ENCODE measurements at places on chromosomes 5 and 9. TPM values are rescaled to one million over a fixed set of nuclear protein-coding genes. Genes with fewer than 3 reads are reported as not detected.
A peak's percentile ranks its signal among the peaks of the same experiment; 100 is the strongest.

The WNT8A gene
- total RNA-seq: not detected

The PTGS1 gene
- total RNA-seq: 2.7 TPM

DNA sequence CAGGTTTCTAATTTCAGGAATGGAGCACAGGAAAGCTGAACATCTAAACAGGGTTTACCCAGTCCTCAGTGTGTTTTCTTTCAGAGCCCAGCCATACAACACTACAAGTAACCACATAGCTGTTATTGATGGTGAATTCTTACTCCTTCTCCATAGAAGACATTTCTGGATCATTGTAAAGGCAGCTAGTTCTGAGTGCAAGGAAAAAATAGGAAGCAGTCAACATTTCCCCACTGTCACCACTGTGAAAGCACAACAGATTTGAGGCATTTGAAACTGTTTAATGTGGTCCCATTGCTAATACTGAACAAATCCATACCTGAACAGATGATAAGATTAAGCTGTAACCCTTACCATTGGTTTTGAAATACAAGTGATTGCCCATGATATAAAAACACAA lies 145.0 kb upstream of the PCA3 start:
- DNase-seq: no peak

The AHRR gene
- 13.4 TPM for total RNA-seq

- no peak for DNase-seq
Observed at GRCh38 chr9:116576386-116576785, 110.7 kb upstream of the TRIM32 start.

The TCF7 gene
- 0.19 TPM for total RNA-seq

The SLC6A3 gene
- total RNA-seq: not detected

DNA sequence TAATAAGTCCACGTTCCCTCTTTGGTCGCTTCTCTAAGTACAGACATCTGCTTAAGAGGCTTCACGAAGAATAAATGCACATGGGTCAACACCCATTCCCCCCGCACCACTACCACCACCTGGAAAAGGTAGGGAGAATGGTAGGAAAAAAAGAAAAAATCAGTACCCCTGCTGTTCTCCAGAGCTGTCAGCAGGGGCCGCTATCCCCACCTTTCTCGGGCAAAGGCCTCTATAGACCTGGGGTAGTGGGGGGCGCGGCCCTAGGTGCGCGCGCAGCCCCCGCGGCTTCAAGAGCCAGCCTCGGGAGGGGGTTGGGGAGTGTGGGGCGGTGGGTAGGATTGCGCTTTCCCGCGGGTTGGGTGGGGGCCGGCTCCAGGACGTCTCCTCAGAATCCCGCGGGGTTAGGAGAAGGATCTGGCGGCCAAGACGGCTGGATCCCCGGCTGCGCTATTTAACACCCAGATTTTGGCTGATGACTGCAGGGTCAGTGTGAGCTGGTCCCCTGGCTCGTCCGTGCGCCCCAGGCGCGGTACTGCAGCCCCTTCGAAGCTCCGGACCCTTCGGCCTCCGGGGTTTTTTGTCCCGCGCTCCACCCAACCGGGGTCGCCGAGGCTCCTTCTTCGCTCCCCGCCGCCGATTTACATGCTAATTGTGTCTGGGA lies 1.6 kb upstream of the SEMA6A start:
- DNase-seq: peak; percentile 79

- no peak for DNase-seq
Observed at GRCh38 chr5:31116466-31117031, 76.9 kb upstream of the CDH6 start.

The PTGER4 gene
- total RNA-seq: 23.5 TPM

GRCh38 chr9:101629636-101630035 lies 34.9 kb upstream of the PPP3R2 start:
- DNase-seq: no peak

Data from dermis blood vessel endothelial cell (primary cell).